ENCODE measurements at places on chromosomes 3 and 15.

DNA sequence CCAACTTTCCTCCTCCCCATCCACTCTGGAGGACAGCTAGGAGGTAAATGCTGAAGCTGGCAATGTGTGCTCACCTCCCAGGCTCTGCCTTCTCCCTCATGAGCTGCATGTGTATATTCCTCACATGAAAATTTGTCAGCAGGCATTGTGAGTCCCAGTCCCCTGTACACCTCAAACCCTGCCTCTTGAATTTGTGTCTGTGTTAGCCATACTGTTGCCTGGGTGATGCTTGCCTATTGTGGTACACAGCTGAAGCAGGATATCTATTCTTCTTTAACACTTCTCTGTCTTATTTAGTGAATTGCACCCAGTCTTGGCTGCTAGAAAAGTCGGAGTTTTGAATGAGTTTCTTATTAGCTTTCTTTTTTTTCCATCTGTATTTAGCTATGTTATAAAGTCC lies 586.0 kb upstream of the TGFBR2 start:
- no peak overlapping the region for H3K4me3 ChIP-seq
- peaks cover 4% of the 10 kb centered on the region for H3K27me3 ChIP-seq
- DNase-seq, result no peak
- no peaks in the 10 kb centered on the region for H3K36me3 ChIP-seq
- no peak overlapping the region for H3K27ac ChIP-seq

- H3K27me3 ChIP-seq, result no peaks in the 10 kb centered on the region
- peak overlapping the region; percentile 97 for H3K4me3 ChIP-seq
- peaks cover 35% of the 10 kb centered on the region for H3K4me1 ChIP-seq
Measured at GRCh38 chr3:197791892-197792647, 1.0 kb downstream of the LRCH3 start.

DNA sequence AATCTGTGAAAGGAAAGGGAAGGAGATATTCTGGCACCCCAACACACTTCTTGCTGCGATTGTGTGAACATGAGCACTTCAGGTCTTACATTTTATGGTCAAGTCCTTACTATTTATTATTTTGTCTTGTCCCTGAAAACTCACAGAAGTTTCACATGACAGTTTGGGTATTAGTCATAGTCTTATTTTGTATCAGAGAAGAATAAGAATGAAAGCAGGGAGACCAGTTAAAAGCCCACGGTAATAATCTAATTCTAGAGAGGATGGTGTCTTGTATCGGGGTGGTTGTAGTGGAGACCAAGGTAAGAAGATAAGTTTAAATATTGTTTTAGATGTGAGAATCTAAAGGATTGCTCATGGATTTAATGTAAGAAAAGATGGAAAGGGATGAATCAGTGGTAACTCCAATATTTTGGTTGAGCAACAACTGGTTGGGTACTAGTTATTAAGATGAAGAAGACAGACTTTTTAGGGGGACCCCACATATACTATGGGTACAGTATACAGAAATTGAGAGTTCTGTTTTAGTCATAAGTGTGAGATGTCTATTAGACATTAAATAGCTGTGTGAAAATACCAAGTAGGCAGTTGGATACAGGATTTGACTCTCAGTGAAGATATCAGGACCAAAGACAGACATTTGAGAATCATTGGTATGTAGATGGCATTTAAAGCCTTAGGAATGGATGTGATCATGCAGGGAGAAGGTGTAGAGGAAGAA lies 227.6 kb downstream of the MFSD1 start:
- no peaks in the 10 kb centered on the region for H3K4me1 ChIP-seq
- H3K4me3 ChIP-seq, result no peak overlapping the region
- no peak for DNase-seq

GRCh38 chr3:51734572-51734907 lies 27.7 kb downstream of the GRM2 start:
- peaks cover 13% of the 10 kb centered on the region for H3K4me1 ChIP-seq
- no peak overlapping the region for H3K4me3 ChIP-seq
- H3K36me3 ChIP-seq, result no peaks in the 10 kb centered on the region
- no peak for DNase-seq
- no peak overlapping the region for H3K27ac ChIP-seq

GRCh38 chr15:75693501-75694240 lies 19.0 kb downstream of the CSPG4 start:
- no peaks in the 10 kb centered on the region for H3K36me3 ChIP-seq
- H3K4me1 ChIP-seq, result peaks cover 48% of the 10 kb centered on the region
- DNase-seq, result no peak
- H3K4me3 ChIP-seq, result no peak overlapping the region

DNA sequence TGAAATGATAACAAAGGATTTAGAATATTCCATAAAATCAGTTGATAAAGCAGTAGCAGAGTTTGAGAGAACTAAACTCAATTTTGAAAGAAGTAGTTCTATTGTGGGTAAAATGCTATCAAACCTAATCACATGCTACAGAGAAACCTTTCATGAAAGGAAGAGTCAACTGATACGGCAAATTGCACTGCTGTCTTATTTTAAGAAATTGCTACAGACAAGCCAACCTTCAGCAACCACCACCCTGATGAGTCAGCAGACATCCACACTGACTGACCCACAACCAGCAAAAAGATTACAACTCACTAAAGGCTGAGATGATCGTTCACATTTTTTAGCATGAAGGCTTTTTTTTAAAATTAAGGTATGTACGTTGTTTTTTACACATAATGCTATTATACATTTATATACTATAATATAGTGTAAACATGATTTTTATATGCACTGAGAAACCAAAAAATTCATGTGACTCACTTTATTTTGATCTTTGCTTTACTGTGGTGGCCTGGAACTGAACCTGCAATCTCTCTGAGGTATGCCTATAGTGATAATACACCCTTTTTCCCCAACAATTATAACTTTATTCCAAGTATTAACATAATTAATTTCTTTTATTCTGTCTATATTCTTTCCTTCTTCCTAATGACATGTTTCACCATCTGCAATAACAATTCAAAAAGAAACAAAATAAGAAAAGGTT lies 109.9 kb downstream of the TBC1D5 start:
- peaks cover 12% of the 10 kb centered on the region for H3K36me3 ChIP-seq
- peaks cover 5% of the 10 kb centered on the region for H3K4me1 ChIP-seq
- H3K27ac ChIP-seq, result no peak overlapping the region
- H3K4me3 ChIP-seq, result no peak overlapping the region
- no peaks in the 10 kb centered on the region for H3K27me3 ChIP-seq
